ENCODE measurements at places on chromosomes 2 and 18.

DNA sequence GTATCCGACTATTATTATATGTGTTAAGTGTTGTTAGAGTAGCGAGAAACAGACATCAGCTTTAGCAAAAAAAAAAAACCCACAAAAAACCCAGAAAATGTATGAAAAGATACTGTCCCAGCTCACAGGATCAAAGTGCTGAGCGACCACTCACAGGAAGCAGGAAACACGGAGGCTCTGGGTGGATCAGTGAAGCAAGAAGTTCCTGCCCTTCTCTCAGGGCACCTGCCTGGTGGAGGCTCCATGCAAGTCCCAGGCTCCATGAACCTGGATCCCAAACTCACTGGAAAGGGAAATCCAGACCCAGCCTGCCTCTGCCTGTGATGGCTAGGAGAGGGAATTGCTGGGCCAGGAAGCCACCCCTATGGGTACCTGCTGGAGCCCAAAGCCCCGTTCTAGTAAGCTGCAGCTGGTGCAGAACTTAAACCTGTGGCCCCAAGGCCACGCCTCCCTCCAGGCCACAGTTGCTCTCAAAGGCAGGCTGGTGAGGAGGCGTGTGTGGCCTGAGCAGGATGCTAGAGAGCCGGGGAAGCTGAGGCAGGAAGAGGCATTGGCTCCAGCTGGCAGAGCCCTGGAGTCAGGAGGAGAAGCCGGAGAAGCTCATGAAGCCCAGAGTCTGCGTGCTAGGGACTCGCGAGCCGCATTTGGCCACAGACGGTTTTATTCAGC, 63.5 kb upstream of the TAF1B start:
- DNase-seq: no peak

DNA sequence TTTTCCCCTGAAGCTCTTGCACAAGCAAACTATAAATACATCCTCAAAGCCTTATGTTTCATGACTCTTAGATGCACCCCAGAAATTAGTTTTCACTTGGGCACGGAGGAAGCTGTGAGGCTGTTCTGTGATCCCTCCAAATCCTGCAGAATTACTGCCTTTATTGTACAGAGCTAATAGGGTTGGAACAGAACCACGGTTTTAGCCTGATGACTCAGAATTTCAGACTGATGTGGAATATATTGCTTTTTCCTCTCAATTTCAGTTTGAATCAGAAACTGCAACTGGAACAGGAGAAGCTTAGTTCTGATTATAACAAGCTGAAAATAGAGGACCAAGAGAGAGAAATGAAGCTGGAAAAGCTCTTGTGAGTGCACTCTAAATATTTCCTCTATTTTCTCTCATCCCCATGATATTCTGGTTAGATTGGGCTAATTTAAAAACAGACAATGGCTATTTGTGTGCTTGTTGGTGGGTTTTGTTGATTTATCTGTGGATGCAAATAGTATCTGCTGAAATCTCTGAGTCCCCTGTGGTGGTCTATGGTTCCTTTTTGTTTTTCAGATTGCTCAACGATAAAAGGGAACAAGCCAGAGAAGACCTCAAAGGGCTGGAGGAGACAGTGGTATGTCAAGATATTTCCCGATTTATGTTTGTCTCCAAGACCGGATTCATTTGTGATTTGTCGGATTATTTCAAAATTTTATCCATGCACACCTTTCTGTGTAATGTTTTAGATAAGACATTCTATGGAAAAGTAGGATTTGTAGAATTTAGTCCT, 38.2 kb upstream of the LYPD6B start:
- DNase-seq: no peak

DNA sequence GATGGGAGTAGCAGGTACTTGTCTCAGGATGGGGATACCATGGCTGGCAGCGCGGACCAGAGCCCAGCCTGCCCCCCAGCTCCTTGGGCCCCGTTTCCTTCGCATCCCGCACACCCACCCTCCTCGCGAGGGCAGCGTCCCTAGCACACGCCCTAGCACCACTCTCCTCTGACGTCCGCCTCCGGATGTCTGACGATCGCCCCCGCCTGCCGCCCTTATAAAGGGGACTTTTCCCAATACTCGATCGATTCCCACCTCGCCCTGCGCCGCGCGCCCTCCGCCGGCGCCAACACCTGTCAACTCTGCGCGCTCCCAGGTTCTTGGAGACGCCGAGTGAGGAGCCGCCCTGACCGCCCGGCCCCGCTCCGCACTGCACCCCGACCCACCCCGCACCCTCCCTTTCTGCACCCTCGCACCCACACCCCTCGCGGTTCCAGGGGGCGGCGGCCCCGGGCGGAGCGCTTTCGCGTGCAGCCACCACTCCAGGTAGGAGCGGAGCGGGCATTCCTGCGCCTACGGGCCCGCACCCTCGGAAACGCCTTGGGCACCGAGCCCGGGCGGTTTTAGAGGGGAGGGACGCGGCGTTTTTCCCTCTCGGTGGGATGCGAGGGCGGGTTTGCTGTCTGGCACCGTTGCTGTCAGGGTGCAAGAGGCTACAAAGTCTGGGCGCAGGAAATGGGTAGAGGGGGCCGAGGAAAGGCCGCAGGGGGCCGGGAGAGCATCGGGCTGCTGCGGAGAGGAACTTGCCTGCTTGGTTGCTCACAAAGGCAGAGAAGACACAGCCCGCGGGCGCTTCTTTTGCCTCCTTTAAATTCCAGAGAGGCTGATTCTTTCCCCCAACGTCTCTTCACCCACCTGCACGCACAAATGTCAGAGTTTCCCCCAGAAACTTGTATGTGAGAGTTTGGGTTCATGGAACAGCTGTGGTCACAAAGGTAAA, at the start of gene SLC5A7:
TSS of gene SLC5A7 (plus strand) at position 247 of the 940 bp plus-strand sequence. CDS start 1,632 bp downstream, outside the sequence.
- DNase-seq: no peak

GRCh38 chr2:145599756-145600155, 1079.8 kb upstream of the ZEB2 start:
- DNase-seq: no peak

GRCh38 chr2:191385416-191386160, 140.4 kb downstream of the MYO1B start:
- DNase-seq: no peak

DNA sequence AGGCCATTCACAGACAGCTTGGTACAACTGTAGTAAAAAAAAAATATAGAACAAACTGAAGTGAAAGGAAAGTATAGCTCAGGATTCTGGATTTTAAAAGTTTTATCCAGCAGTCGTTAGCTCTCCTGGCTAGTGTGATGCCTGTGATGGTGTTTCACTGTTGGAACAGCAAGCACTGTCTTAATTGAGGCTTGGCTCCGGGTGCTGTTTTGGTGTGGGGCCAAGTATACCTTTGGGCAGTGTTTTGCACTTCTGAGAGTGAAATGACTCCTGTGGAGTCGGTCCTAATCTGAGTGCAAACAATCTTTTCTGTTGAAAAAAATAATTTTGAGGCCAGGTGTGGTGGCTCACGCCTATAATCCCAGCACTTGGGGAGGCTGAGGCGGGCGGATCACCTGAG, 28.7 kb upstream of the RAB1A start:
- DNase-seq: no peak

DNA sequence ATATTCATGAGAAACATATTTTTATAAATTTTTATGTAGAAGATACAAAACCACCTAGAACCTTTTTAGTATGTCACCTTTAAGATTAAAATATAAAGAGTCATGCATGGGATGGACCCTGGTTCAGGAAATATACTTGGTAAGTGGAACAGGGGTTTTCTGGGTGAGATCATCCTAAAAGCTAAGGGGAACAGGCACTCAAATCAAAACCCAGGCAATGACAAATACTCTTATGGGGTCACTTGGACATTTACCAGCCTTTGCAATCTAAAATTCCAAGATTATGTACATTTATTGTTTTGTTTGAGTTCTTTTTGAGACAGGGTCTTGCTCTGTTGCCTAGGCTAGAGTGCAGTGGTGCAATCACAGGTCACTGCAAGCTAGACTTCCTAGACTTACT, 65.8 kb downstream of the SGPP2 start:
- DNase-seq: no peak

DNA sequence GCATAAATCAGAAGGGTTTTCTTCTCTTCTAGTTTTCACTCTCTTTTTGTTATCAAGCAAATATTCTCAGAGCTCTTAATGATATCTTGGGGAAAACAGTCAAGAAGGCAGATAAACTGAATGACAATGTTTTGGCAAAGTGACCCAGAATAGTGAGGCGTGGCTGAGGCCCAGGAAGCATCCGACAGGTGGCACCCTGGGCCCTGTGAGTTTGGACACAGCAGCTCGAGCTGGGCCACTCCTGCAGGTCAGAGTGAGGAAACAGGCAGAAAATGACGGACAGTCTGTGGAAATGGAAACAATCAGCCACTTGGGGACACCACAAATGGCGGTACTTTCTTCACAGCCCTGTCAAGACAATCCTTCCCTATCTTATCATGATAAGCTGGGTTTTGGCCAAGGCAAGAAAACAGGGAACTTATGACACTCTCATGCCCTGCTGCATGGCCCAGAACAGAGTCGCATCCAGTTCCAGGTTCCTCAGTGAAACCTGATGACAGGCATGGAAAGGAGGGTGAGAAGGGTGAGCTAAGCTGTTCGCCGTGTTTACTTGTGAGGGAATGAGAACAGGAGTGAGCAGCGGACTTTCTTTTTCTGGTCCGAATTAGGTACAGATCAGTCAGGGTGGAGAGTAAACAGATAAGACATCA, 32.1 kb downstream of the MRPL44 start:
- no peak for DNase-seq

GRCh38 chr2:127125821-127126220, 18.9 kb upstream of the BIN1 start:
- DNase-seq: no peak

GRCh38 chr18:10010611-10011015, 96.8 kb downstream of the VAPA start:
- DNase-seq: peak; percentile 89

DNA sequence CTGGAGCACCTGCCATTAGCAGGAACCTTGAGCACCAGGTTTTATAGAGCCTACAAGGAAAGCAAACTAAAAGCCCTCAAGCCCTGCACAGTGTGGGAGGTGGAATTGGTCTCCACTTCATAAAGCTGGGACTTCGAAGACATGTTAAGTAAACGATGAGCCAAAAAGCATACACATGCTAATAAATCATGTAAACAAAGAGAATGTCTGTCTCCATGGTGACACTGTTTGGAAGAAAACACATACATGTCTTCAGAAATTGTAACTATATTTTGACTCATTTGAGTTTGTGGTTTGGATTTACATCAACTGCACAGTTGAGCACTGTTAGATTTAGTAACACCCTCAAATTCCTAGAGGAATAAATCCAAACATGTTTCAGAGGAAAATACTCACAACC, 978.5 kb upstream of the LRRTM1 start:
- no peak for DNase-seq

DNA sequence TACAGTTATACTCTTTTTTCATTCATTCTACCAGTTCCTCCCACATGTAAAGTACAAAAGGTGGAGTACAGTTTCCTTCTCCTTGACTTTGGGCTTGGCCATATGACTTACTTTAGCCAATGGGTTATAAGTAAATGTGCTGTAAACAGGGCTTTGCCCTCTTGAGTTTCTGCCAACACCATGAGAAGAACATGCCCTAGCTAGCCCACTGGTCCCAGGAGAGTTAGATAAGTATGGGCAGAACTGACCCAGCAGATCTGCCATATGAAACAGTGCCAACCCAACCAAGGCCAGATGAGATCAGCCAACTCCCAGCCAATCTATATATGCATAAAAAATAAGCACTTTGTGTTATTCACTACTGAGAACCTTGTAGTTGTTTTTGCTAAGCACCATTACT, 25.5 kb downstream of the ZC3H8 start:
- no peak for DNase-seq

- DNase-seq: no peak
These were observed 169.5 kb downstream of the SLC8A1 start for GRCh38 chr2:40282428-40282827.

DNA sequence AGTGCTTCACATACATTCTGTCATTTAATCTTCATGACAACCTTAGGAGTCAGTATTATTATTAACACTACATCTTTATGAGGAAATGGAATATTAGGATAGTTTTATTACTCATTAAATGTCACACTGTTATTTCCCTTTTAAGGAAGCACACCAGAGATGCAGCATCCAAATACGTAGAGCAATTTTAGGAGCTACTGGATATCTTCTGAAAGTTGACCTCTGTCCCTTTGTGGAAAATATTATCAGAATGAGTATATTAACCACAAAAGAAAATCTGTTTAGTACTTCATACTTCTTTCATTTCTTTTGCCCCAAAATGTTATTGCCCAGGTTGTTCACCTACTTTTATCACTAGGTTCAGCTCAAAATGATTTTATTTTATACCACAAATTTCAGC, 72.9 kb upstream of the APCDD1 start:
- DNase-seq: no peak

- no peak for DNase-seq
These were observed 8.0 kb upstream of the CYB5A start for GRCh38 chr18:74299746-74300145.

GRCh38 chr2:164485541-164485940, 135.7 kb downstream of the GRB14 start:
- DNase-seq: no peak

DNA sequence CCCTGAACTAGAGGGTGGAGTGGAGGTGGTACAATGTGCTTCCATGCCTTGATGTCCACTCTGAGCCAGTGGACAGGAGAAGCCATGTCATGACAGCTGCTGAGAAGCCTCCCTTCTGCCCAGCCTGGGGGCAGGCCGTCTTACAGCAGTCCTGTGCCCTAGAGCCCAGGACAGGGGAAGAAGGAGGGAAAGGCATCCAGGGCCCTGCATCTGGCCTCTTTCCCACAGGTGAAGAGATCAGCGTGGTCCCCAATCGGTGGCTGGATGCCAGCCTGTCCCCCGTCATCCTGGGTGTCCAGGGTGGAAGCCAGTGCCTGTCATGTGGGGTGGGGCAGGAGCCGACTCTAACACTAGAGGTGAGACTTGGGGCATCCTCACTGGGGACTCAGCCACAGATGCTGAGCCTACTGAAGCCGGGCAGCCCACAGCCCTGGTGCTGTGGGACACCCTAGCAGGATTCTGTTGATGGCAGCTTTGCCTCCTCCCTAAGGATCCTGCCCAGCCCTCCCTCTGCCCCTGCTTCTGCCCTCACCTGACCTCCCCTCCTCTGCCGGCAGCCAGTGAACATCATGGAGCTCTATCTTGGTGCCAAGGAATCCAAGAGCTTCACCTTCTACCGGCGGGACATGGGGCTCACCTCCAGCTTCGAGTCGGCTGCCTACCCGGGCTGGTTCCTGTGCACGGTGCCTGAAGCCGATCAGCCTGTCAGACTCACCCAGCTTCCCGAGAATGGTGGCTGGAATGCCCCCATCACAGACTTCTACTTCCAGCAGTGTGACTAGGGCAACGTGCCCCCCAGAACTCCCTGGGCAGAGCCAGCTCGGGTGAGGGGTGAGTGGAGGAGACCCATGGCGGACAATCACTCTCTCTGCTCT, 3.1 kb downstream of the IL36RN start:
- no peak for DNase-seq

- DNase-seq: no peak
These were observed 44.7 kb downstream of the GLI2 start for GRCh38 chr2:120780402-120780801.

GRCh38 chr2:230329946-230330605, 3.1 kb downstream of the SP140L start:
- DNase-seq: no peak

DNA sequence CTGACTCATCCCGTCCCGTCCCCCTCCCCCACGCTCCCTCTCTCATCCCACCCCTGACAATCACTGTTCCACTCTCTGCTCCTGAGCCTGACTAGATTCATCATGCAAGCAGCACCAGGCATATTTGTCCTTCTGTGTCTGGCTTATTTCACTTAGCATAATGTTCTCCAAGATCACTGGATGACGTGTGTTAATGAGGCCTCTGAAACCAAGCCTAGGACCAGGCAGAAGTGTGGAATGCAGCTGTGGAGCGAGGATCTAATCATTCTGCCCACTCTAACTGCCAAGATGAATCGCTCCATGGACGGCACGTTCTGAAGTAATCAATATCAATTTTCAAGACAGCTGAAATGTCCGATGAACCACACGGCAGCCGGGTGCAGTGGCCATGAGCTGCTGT, 122.4 kb upstream of the ZNF236 start:
- DNase-seq: no peak
